ENCODE measurements at places on chromosomes 5 and 9. TPM values are rescaled to one million over a fixed set of nuclear protein-coding genes. Genes with fewer than 3 reads are reported as not detected.

NSD1 gene
- 89.5 TPM for total RNA-seq

MEGF9 gene
- 10.8 TPM for total RNA-seq

DNA sequence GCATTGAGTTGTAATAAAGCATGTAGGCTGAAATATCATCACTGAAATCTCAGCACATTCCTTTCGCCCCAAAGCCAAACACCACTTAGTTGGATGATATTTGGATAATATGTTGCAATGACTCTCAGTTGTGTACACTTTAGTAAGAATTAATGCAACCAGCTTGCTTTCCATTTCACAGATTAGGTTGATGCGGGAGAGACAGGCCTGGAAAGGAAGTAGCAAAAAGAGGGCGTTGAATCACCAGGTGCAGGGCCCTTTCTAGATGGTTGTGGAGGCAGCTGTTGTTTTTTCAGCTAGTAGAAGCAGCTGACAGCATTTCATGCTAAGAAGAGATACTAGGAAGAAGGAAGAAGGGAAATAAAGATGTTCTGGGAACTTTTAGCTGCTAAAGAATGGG is 30.9 kb downstream of the DMRT3 start:
- H3K4me3 ChIP-seq = no peak overlapping the region
- no peak for DNase-seq
- H3K27ac ChIP-seq = no peak overlapping the region
- H3K36me3 ChIP-seq = no peaks in the 10 kb centered on the region
- H3K4me1 ChIP-seq = no peaks in the 10 kb centered on the region

DNA sequence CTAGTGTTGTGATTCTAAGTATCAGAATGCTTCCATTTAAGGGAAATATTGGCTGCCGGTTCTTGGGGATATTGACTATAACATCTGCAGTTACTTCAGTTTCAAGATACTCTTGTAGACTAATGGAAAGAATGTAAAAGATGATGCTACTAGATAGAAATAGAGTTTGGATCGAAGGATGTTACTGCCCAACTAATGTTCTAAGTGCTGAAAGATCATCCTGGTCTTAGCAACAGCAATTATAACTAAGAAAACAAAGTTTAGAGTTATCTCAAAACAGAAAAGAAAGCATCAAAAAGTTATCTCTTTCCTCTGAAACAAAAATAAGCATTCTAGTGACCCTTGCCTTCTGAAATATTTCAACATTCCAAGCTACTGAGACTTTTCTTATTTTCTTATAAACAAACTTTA is 49.9 kb downstream of the ITGA1 start:
- no peak overlapping the region for H3K27ac ChIP-seq
- H3K4me3 ChIP-seq = no peak overlapping the region
- DNase-seq = no peak
- H3K4me1 ChIP-seq = no peaks in the 10 kb centered on the region

DNA sequence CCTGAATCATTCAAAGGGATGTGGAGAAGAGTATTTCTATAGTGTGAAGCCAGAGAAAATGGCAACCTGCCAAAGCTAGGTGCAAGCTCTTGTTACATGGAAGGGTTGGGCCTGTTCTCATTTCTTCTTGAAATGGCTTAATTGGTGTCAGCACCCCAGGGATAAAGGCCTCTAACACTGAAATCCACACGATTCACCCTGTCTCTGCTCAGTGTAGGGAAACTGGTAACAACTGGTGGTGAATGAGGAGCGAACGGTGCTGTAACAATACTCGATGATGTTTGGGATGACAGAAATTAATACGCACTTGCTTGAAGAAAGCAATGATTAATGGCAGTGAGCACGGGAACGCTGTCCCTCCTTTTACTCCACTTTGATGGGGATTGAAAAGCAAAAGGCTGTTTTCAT is 16.2 kb downstream of the PBX3 start:
- no peaks in the 10 kb centered on the region for H3K4me1 ChIP-seq
- H3K27me3 ChIP-seq = no peaks in the 10 kb centered on the region
- H3K4me3 ChIP-seq = no peak overlapping the region
- no peaks in the 10 kb centered on the region for H3K36me3 ChIP-seq

GRCh38 chr5:36443941-36444340 is 142.2 kb upstream of the RANBP3L start:
- no peak overlapping the region for H3K27ac ChIP-seq
- no peak for DNase-seq
- no peaks in the 10 kb centered on the region for H3K27me3 ChIP-seq

GRCh38 chr5:140172483-140172882 is 2.5 kb upstream of the CYSTM1 start:
- peaks cover 7% of the 10 kb centered on the region for H3K27me3 ChIP-seq
- peaks cover 8% of the 10 kb centered on the region for H3K4me1 ChIP-seq
- H3K27ac ChIP-seq = no peak overlapping the region
- no peaks in the 10 kb centered on the region for H3K36me3 ChIP-seq
- H3K4me3 ChIP-seq = no peak overlapping the region
- no peak for DNase-seq

GRCh38 chr5:135490245-135491037 is 38.3 kb upstream of the TIFAB start:
- H3K4me1 ChIP-seq = peaks cover 2% of the 10 kb centered on the region
- H3K4me3 ChIP-seq = no peak overlapping the region
- peaks cover 13% of the 10 kb centered on the region for H3K27me3 ChIP-seq
- H3K27ac ChIP-seq = no peak overlapping the region

DNA sequence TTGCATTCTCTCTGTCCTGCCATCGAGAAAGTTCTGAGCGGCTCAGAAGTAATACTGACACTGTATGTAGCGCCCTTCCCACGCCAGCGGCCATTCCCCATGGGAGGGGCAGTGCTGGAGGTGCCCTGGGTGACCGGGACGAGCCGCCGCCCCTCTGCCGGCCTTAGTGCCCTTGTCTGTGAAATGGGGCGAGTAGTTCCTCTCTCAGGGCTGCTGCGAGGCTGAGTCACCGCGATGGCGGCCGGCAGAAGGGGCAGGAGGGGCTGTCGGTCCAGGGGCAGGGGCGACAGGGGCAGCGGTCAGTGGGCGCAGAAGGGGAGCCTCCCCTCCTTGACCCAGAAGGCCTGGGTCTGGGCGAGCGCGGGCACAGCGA is 148.9 kb downstream of the GAPVD1 start:
- H3K27me3 ChIP-seq = no peaks in the 10 kb centered on the region
- DNase-seq = no peak
- H3K27ac ChIP-seq = no peak overlapping the region

- H3K36me3 ChIP-seq = no peaks in the 10 kb centered on the region
- H3K4me1 ChIP-seq = no peaks in the 10 kb centered on the region
- no peak overlapping the region for H3K4me3 ChIP-seq
- DNase-seq = no peak
- H3K27me3 ChIP-seq = no peaks in the 10 kb centered on the region
- H3K27ac ChIP-seq = no peak overlapping the region
Observed at GRCh38 chr9:105355781-105356180, 92.1 kb upstream of the FSD1L start.

- no peak for DNase-seq
- H3K4me1 ChIP-seq = no peaks in the 10 kb centered on the region
- no peak overlapping the region for H3K27ac ChIP-seq
- H3K4me3 ChIP-seq = peak overlapping the region; percentile 56
- no peaks in the 10 kb centered on the region for H3K27me3 ChIP-seq
- H3K36me3 ChIP-seq = no peaks in the 10 kb centered on the region
Observed at GRCh38 chr5:154683101-154683880, 71.9 kb upstream of the LARP1 start.

DNA sequence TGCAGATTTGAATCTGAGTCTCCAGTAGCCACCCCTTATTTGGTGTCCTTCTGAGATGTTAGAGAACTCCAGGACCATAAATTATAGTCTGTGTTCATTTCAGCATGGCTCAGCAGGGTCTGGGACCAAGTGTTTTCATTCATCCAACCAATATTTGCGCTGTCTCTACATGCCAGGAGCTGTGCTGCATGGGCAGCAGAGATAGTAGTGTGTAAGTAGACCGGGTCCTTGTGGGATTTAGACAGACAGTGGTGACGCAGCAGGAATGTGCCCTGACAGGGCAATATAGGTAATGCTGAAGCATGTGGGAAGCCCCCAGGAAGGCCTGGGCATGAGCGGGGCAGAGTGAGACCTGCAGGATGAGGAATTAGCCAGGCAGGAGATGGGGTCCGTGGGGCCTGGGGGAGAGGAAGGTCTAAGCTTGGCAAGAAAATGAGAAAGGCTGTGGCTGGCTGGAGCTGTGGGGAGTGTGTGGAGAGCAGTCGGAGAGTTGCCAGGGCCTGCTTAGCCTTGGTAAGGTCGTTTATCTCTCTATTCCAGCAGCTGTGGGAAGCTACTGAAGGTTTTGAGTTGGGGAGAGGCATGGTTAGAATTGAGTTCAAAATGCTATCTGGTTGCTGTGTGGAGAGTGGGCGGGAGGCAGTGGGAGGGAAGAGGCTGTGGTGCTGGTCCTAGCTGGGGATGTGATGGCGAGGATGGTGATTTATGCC is 16.8 kb downstream of the STXBP1 start:
- H3K4me1 ChIP-seq = peaks cover under 1% of the 10 kb centered on the region
- no peak overlapping the region for H3K27ac ChIP-seq
- DNase-seq = no peak
- H3K27me3 ChIP-seq = no peaks in the 10 kb centered on the region

DNA sequence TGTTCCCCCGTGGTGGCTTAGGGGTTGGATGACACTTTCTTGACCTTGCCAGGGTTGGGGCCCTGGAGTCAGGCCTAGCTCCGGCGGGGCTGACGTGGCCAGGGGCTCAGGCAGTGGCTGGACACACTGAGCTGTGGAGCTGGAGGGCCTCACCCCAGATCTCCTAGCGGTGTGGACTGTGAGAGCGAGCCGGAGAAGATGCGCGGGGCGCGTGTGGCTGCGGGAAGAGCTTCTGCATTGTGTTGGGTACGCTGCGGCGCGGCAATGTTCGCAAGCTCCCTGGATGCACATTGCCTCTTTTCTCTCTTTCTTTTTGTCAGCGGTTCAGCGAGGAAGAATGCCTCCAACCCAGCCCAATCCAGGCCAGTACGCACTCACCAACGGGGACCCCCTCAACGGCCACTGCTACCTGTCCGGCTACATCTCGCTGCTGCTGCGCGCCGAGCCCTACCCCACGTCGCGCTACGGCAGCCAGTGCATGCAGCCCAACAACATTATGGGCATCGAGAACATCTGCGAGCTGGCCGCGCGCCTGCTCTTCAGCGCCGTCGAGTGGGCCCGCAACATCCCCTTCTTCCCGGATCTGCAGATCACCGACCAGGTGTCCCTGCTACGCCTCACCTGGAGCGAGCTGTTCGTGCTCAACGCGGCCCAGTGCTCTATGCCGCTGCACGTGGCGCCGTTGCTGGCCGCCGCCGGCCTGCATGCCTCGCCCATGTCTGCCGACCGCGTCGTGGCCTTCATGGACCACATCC is 4.8 kb downstream of the NR2F1 start:
- H3K36me3 ChIP-seq = no peaks in the 10 kb centered on the region
- no peak overlapping the region for H3K4me3 ChIP-seq
- no peak for DNase-seq
- peaks cover 58% of the 10 kb centered on the region for H3K27me3 ChIP-seq
- peaks cover 8% of the 10 kb centered on the region for H3K4me1 ChIP-seq

GHR gene
- total RNA-seq = not detected

HACD4 gene
- total RNA-seq = 10.2 TPM

- H3K4me3 ChIP-seq = no peak overlapping the region
- no peak overlapping the region for H3K27ac ChIP-seq
- no peaks in the 10 kb centered on the region for H3K36me3 ChIP-seq
- H3K4me1 ChIP-seq = peaks cover 5% of the 10 kb centered on the region
Observed at GRCh38 chr9:128150594-128151308, 1.5 kb downstream of the LCN2 start.

DNA sequence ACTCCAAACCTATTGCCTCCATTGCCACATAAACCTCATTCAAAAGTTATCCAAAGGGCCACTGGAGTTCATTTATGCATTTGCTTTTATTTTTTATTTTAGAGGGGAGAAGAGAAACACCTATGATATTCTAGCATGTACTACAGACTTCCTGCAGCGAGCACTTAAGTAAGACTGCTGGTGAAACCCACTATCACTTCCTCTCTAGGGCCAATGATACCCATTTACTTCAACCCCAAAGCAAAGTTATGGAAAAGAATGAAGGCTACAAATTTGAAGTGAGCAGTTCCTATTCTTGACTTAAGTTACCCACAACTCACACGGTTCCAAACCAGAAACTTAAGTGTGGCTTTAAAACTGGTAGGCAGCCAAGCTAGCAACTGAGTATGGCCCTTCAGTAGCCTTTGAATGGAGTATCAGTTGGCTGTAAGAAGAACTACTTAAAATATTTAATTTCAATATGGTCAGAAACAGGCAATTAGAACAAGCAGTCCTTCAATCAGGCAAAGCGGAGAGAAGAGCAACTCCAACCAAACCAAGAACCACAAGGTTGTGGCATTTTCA is 94.1 kb downstream of the GPR21 start:
- no peak for DNase-seq
- H3K27ac ChIP-seq = no peak overlapping the region
- H3K4me3 ChIP-seq = no peak overlapping the region

TERT gene
- total RNA-seq = 0.09 TPM

LAMC3 gene
- total RNA-seq = 3.7 TPM

GRCh38 chr9:90855208-90855902 is 53.7 kb downstream of the SYK start:
- H3K4me3 ChIP-seq = no peak overlapping the region
- no peak overlapping the region for H3K27ac ChIP-seq
- peaks cover 13% of the 10 kb centered on the region for H3K27me3 ChIP-seq
- no peaks in the 10 kb centered on the region for H3K36me3 ChIP-seq

DNA sequence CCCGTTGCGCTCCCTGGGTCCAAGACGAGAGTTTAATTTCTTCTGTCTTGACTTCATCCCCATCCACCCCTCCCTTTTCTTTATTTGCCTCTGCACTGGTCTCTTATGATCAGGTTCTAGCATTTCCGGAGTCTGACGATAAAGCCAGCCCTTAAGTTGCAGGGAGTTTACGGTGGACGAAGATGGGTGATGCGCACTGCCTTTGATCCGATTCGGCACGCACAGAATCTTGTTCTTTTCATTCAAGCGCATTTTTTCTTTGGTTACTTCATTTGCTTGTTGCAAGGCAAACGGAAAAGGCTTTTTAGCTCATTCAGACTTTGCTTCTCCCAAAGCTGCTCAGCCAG is 488 bp upstream of the MCTP1 start:
- H3K27me3 ChIP-seq = peaks cover 29% of the 10 kb centered on the region
- DNase-seq = no peak
- peak overlapping the region; percentile 78 for H3K4me3 ChIP-seq
- no peak overlapping the region for H3K27ac ChIP-seq
- H3K4me1 ChIP-seq = peaks cover 14% of the 10 kb centered on the region

PLPP7 gene
- total RNA-seq = 0.13 TPM

DNA sequence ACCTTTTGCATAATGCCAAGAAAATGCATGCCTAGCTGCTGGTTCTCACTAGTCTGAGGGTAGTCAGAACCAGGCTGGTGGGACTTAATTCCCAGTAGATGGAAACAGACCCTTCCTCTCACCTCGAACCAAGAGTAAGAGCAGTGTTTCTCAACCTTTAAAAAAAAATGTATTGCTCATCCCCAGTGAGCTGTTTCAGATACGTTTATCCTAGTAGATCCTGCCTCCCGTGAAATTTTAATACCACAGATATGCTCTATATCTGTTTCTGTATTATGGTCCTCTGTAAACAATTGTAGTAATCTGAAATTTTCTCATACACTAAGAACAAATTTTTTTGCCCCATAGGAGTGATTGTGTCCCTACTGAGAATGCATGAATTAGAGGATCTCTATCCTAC is 86.2 kb downstream of the TEK start:
- H3K36me3 ChIP-seq = no peaks in the 10 kb centered on the region
- H3K27me3 ChIP-seq = no peaks in the 10 kb centered on the region
- DNase-seq = no peak
- H3K27ac ChIP-seq = no peak overlapping the region
- H3K4me3 ChIP-seq = no peak overlapping the region
- H3K4me1 ChIP-seq = no peaks in the 10 kb centered on the region

GRCh38 chr9:82783045-82783444 is 279.9 kb downstream of the RASEF start:
- no peak overlapping the region for H3K27ac ChIP-seq
- no peaks in the 10 kb centered on the region for H3K4me1 ChIP-seq
- no peak overlapping the region for H3K4me3 ChIP-seq
- no peaks in the 10 kb centered on the region for H3K36me3 ChIP-seq
- H3K27me3 ChIP-seq = no peaks in the 10 kb centered on the region
- no peak for DNase-seq
